ENCODE measurements at places on chromosomes 2 and 18.

DNA sequence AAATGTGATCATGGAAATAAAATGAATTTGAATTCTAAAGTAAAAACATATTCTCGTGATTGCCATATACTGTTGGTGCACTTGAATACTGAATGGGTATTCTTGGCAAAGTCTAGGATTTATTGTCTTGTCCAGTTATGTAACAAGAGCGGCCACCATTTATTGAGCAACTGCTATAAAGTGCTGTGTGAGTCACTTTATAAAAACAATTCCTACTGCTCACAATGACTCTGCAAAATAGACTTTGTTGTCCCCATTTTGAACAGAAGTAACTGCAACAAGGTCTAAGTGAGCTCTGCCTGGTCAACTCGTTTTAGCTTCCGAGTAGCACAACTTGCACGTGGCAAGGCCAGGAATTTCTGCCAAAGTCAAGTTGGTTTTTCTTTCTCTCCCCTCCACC, 995.6 kb upstream of the FANCL start:
- no peak for DNase-seq

DNA sequence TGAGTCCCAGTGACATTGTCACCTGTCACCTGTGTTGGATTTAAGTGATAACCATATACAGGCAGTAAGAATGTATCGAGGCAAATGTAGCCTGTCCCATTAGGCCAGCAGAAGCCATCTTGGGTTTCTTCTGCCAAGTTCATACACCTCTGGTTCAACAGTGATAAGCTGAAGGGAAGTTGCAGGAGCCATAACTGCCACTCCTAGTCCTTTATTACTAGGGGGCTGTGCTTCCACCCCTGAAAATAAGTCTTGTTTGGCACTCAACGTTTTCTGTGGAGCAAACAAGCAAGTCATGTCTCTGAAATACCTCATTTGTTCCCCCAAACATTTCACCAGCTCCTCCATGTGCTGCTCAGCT, 58.1 kb upstream of the ALPP start:
- no peak for DNase-seq

GRCh38 chr18:8786483-8787370, 81.4 kb downstream of the MTCL1 start:
- no peak for DNase-seq

DNA sequence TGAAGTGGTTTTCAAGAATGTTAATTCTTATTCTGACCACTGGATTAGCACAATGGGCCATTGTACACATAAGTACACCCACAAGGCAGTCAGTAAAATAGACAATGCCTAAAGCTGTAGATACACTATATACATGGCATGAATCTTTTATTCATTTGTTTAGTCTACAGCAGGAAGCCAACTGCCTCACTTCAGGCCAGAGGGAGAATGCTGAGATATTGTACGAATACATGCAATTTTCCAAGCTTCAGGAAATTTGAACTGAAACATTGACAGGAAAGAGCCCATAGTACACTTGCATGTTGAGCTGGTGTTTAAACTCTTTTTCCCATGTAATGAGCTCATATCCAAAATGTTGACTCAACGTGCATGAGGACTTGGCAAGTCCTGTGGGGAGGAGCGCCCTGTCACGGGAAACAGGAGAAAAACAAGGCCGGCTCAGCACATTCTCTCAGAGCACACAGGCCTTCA, 111.6 kb upstream of the CYP1B1 start:
- no peak for DNase-seq

DNA sequence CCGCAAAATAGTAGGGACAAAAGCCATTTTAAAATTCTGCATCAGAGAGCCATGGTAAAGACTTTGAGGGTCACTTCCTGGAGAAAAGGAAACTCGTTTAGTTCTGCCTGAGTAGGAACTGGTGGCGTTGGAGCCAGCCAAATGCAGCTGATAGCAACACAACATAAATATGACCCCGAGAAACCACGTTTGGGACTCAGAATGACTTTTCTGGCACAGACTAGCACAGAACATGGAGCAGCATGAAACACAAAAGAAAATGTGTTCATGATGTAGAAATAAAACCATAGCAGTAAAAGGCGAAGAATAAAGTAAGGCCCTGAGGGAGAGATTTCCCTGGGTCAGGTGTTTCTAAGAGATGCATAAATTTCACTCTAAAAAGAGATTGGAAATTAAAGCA, 149.2 kb upstream of the KLHL29 start:
- no peak for DNase-seq

GRCh38 chr2:11121099-11121822, 34.0 kb upstream of the SLC66A3 start:
- DNase-seq = no peak

DNA sequence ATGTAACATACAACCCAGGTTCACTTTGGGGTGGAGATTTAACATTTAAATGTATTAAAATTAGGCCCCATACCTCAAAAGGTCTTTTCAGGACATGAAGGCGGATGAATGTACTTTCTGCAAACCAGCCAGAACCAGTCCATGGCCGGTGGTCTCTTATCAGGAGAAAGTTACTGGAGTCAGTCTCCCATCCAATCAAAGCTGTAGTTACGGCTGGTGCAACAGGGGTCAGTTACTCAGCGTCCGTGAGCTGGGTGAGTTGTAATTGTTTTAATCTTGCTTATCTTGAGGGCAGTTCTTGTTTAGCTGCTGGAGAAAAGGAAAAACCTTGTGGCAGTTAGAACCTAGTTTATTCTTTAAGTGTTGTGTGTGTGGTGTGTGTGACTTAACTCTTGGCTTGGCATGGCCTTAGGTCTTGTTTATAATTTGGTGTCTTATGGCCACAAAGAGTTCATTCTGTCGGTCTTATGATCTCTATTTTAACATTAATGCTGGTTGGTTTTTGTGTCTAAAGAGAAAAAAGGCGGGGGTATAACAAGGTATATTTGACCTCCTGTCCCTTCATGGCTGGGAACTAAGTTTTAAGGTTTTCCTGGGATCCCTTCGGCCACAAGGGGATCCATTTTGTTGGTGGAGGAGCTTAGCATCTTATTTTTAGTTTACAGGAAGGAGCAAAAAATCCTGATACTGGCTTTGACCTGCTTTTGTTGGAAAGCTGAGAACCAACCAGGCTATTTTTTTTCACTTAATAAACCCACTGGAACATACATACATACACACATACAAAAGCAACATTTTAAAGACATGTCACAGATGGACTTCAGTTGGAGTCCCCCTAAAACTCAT, 143.5 kb upstream of the NCK2 start:
- DNase-seq = no peak

GRCh38 chr2:145799595-145800108, 1279.7 kb upstream of the ZEB2 start:
- DNase-seq = no peak

DNA sequence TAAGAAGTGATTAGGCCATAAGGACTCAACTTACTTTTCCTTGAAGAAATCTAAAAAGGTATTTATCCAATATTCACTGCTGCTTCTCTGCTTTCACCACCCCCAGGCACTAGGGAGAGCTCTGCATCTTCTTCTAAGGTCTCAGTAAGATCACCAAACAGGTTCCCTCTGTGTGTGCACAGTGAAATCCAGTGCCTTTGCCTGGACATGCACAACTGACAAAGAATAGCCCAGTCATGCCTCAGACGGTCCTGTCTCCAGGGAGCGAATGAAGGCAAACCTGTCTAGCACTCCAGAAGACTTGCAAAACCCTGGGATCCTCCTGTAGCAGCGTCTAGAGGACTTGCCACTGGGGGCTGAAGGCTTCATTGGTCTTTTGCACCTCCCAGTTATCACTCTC, 344.5 kb upstream of the LRATD1 start:
- no peak for DNase-seq

- no peak for DNase-seq
Measured at GRCh38 chr2:224954980-224955379, 87.3 kb downstream of the DOCK10 start.

DNA sequence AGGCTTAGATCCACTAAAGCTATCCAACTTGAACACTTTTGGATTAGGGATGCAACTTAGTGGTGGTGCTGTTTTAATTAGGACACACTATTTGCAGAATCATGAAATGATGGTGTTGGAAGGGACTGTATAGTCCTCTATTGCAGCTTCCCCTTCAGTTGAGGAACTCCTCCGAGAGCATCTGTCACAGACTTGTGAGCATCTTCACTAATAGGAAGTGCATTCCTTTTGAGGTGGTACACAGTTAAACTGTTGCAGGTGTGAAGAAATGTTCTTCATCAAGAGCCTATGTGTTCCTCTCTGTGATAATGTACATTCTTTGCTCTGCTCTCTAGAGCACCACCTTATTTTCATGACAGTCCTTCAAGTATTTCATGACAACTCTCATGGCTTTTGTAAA, 197.4 kb downstream of the CAMKMT start:
- no peak for DNase-seq

GRCh38 chr18:76546088-76546435, 51.0 kb upstream of the ZNF516 start:
- DNase-seq = no peak

DNA sequence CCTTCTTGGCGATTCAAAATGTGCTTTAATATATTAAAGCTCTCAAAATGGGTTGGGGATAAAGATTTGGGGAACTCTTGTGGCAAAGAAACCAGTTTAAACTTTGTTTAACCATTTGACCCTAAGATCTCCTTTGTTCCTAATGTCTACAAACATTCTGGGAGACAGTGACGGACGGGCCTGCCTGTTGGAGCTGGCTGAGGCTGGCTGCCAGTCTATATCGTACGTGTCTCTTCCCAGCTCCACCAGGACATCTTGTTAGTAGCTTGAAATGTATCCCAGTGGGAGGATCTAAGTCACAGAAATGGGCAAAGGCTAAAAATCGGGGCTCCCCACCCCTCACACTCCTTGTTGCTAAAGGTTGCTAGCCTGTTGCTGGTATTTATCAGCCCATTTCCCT, 30.7 kb downstream of the ZNF532 start:
- no peak for DNase-seq

GRCh38 chr2:197308996-197309690, 1.4 kb downstream of the ANKRD44 start:
- no peak for DNase-seq

GRCh38 chr2:217555081-217555876, 447.5 kb downstream of the TNS1 start:
- no peak for DNase-seq

DNA sequence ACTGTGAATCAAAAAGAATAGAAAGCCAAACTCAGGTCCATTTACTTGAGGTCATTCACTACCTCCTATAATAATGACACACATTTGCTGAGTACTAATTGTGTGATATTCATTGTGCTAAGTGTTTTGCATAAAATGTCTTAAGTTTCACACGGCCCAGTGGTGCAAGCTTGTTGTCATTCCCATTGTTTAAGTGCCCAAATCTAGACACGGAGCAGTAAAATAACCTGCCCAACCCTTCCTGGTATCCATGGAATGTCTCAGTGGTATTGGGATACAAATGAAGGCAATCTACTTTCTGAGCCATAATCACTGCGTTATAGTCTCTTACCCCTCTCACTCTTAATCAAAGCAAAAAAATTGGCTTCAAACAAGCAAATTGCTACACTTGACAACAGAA, 233.3 kb downstream of the NCKAP5 start:
- DNase-seq = no peak

DNA sequence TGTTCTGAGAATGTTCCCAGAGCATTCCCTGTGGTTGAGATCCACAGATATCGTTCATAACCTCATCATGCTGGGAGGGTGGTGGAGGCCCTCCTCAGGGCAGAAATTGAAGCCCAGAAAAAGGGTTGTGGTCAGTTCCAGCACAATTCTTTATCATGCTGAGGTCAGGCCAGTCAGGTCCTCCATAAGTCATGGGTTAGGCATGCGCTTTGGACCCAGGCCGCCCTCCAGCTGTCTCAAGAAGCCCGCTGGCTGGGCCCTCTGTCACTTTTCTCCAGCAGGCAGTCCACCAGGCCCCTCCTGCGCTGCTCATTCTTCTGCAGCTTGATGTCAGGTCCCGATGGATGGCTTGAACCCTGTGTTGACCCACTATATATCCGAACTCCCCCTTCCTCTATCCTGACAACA, 151.1 kb upstream of the NT5C1B start:
- no peak for DNase-seq

GRCh38 chr2:223166983-223167650, 115.1 kb downstream of the KCNE4 start:
- no peak for DNase-seq

DNA sequence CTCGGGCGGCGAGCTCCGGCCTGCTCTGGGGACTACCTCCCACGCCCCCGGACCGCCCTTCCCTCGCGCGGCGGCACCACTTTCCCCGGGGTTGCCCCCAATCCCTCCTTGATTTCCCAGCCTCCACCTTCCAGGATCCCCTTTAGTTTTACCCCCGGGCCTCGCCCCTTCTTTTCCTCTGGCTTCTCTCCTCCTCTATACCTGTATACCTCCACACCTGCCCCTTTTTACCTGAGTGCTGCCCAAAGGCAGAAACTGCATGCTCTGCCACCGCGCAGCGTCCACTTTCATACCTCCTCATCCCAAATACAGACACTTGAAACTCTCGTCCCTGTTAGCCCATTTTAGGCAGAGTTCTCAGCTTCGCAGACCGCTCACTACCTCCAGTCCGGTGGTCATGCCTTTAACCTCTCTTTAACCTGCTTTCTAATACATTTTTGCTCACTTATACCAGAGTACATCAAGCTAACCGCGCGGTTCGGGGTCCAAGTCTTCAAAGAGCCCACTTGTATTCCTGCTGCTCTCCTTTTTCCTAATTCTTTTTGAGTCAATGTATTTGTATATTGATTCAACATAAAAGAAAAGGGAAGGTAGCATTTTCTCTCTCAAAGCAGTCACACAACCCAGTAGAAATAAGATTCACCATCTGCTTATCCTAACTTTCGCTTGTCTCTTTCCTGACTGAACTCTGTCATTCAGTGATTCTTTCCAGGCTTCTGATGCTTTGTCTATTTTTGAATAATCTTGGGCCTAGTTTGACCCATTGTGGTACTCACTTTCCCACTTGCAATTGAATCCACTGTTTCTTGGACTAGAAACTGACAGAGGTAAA, 901 bp downstream of the SPOPL start:
- DNase-seq = no peak

DNA sequence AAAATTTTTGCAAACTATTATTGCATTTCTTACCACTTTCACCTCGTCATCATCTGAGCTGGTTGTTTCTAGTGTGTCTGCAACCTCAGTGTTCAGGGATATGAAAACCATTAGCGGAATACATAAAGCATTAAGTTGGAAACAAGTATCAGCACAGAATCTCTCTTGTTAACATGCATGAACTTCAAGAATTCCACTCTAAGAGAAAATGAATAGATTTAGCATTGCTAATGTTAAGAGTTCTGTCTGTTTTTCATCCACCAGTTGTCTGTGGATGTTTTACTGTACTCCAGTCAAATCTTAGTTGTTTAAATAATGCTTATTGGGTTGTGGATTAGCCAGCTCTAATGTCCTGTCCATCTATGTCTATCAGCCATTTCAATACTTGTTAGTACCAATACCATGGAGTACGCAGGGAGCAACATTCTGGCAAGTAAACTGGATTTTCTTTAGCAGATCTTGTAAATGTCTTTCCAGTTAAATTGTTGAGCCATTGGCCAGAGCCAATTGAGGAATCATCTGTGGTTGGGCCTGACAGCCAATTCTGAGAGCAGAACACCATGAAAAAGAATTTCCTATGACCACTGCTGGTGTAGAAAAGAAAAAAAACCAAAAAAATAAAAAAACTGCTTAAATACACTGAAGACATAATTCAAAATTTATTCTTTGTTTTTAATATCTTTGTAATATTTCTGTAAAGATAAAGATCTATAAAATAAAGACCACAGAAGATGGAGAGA, 82.5 kb downstream of the SLC8A1 start:
- no peak for DNase-seq

- no peak for DNase-seq
Measured at GRCh38 chr2:104412384-104412783, 441.5 kb upstream of the POU3F3 start.

All from stimulated activated CD8-positive, alpha-beta memory T cell treated with anti-CD3 and anti-CD28 coated beads, Interleukin-4, amount 100 ng/mL, for 4 hours (primary cell).